ENCODE measurements at places on chromosomes 7 and 10. TPM values are rescaled to one million over a fixed set of nuclear protein-coding genes. Genes with fewer than 3 reads are reported as not detected.
A peak's percentile ranks its signal among the peaks of the same experiment; 100 is the strongest.

The CACNB2 gene
- polyA plus RNA-seq = 21.5 TPM

The HOXA3 gene
- polyA plus RNA-seq = 1.0 TPM

The MKX gene
- 0.49 TPM for polyA plus RNA-seq

The BPGM gene
- 17.6 TPM for polyA plus RNA-seq

The MDH2 gene
- 42.5 TPM for polyA plus RNA-seq

The TMEM213 gene
- not detected for polyA plus RNA-seq

The BMPER gene
- 0.48 TPM for polyA plus RNA-seq

The TECPR1 gene
- 36.4 TPM for polyA plus RNA-seq

The GPR26 gene
- not detected for polyA plus RNA-seq

GRCh38 chr7:32574626-32575025, 79.3 kb downstream of the AVL9 start:
- no peak overlapping the region for H3K4me3 ChIP-seq
- no peaks in the 10 kb centered on the region for H3K4me1 ChIP-seq
- H3K36me3 ChIP-seq = peaks cover 48% of the 10 kb centered on the region
- no peaks in the 10 kb centered on the region for H3K27me3 ChIP-seq

DNA sequence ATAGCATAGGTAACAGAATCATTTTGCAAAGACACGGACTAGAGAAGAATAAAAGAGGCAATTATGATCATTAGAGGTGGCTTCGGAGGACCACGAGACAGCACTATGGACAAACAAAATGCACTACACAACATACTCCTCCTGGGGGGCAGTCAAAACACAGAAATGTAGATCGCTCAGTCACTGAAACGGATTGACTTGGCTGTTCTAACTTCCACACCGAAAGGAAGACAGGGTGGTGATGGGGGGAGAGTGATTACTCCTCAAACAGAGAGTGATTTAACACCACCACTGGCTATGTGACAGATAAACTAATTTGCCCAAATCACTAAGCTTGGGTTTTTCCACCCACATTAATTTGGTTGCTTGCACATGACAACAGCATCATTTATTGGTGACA, 14.1 kb upstream of the PPA1 start:
- no peaks in the 10 kb centered on the region for H3K4me1 ChIP-seq
- DNase-seq = no peak
- no peaks in the 10 kb centered on the region for H3K36me3 ChIP-seq
- no peak overlapping the region for H3K4me3 ChIP-seq
- no peak overlapping the region for H3K27ac ChIP-seq
- no peaks in the 10 kb centered on the region for H3K27me3 ChIP-seq

DNA sequence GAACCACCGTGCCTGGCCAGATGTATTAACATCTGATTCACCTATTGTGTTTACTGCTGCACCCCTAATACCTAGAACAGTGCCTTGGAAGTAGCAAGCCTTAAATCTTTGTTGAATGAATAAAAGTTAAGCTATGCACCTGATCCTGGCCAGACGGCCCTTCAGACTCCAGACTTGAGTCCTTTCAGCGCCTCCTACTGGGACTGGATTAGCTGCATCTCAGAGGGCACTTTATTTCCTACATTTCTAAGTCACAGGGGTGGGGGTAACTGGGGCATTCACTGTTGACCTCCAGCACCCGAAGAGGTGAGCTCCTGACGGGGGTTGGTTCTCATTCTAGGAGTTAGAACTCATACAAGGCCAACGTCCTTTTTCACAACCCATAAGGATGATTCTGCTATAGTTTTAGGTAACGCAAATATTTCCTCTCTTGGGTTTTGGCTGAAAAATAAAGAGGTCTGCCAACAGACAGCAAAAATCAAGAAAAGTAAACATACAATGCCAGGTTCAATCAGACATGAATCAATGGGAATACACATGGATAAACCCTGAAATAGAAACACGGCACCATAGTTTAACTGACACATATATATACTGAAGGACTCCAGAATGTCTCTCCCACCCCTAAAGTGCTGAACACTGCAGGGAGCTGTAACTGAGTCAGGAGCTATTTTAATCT, 48.0 kb upstream of the DLG5 start:
- H3K27ac ChIP-seq = no peak overlapping the region
- DNase-seq = no peak
- H3K4me1 ChIP-seq = peaks cover 21% of the 10 kb centered on the region
- no peaks in the 10 kb centered on the region for H3K27me3 ChIP-seq

DNA sequence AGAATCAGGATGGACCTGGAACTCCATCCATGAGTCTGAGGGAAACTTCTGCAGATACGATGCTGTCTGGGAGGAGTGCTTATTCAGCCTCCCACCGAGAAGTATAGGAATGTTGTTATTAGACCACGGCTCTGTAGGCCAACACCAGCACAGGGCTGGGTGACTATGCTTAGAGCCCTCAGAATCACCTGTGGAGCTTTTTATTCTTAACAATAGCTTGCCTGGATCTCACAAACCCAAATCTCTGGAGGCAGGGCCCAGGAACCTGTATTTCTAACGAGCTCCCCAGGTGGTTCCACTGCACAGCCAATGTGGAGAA, 55.6 kb upstream of the ARID5B start:
- no peaks in the 10 kb centered on the region for H3K27me3 ChIP-seq
- H3K27ac ChIP-seq = no peak overlapping the region
- H3K4me1 ChIP-seq = peaks cover 15% of the 10 kb centered on the region
- no peak for DNase-seq
- H3K36me3 ChIP-seq = no peaks in the 10 kb centered on the region

- no peaks in the 10 kb centered on the region for H3K36me3 ChIP-seq
- DNase-seq = no peak
- H3K27ac ChIP-seq = no peak overlapping the region
- H3K4me3 ChIP-seq = no peak overlapping the region
Measured at GRCh38 chr7:69166979-69167516, 431.2 kb upstream of the AUTS2 start.

DNA sequence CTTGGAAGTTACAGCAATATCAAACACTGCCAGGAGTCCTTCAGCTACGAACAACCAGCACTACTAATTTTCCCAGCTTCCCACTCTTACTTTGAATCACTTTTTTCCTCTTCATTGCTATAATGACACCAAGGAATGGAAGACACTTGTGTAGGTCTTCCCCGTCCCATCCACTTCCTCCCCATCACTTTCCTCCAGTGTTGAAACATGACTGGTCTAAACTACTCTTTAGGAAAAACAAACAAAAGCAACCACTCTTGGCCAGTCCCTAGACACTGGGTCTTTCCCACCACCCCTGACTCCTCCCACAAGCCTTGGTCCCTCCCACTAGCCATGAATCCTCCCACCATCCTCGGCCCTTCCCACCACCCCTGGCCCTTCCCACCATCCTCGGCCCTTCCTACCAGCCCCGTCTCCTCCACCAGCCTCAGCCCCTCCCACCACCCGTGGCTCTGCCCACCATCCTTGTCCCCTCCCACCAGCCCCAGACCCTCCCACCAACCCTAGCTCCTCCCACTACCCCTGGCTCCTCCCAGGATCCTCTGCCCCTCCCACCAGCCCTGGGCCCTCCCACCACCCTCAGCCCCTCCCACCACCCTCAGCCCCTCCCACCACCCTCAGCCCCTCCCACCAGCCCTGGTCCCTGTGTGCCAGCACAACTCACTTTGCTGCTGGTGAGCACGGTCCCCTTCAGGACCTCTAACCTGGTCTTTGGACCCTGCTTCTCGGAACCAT, 68.5 kb downstream of the CXCL12 start:
- no peaks in the 10 kb centered on the region for H3K36me3 ChIP-seq
- no peaks in the 10 kb centered on the region for H3K27me3 ChIP-seq
- no peaks in the 10 kb centered on the region for H3K4me1 ChIP-seq
- H3K4me3 ChIP-seq = no peak overlapping the region
- DNase-seq = no peak

GRCh38 chr7:92133133-92133736, 1.0 kb downstream of the CYP51A1 start:
- H3K36me3 ChIP-seq = peaks cover 17% of the 10 kb centered on the region
- peaks cover 28% of the 10 kb centered on the region for H3K4me1 ChIP-seq
- H3K27me3 ChIP-seq = no peaks in the 10 kb centered on the region
- H3K4me3 ChIP-seq = peak overlapping the region; percentile 59
- peak; percentile 22 for DNase-seq

- H3K36me3 ChIP-seq = no peaks in the 10 kb centered on the region
- H3K27me3 ChIP-seq = no peaks in the 10 kb centered on the region
- H3K4me3 ChIP-seq = no peak overlapping the region
Measured at GRCh38 chr10:4306871-4307270, 519.1 kb upstream of the AKR1E2 start.

- H3K4me3 ChIP-seq = no peak overlapping the region
- H3K27me3 ChIP-seq = no peaks in the 10 kb centered on the region
- H3K27ac ChIP-seq = no peak overlapping the region
- no peaks in the 10 kb centered on the region for H3K36me3 ChIP-seq
- no peaks in the 10 kb centered on the region for H3K4me1 ChIP-seq
- DNase-seq = no peak
Measured at GRCh38 chr10:52106899-52107298, 207.2 kb upstream of the DKK1 start.

GRCh38 chr10:32367793-32368453, 21.0 kb upstream of the EPC1 start:
- no peak overlapping the region for H3K4me3 ChIP-seq
- no peaks in the 10 kb centered on the region for H3K36me3 ChIP-seq
- H3K27ac ChIP-seq = no peak overlapping the region
- no peaks in the 10 kb centered on the region for H3K27me3 ChIP-seq
- peak; percentile 64 for DNase-seq

- no peak for DNase-seq
- no peak overlapping the region for H3K27ac ChIP-seq
- no peaks in the 10 kb centered on the region for H3K27me3 ChIP-seq
- no peaks in the 10 kb centered on the region for H3K4me1 ChIP-seq
- no peak overlapping the region for H3K4me3 ChIP-seq
- no peaks in the 10 kb centered on the region for H3K36me3 ChIP-seq
Measured at GRCh38 chr10:60008816-60009215, 102.5 kb upstream of the CCDC6 start.

DNA sequence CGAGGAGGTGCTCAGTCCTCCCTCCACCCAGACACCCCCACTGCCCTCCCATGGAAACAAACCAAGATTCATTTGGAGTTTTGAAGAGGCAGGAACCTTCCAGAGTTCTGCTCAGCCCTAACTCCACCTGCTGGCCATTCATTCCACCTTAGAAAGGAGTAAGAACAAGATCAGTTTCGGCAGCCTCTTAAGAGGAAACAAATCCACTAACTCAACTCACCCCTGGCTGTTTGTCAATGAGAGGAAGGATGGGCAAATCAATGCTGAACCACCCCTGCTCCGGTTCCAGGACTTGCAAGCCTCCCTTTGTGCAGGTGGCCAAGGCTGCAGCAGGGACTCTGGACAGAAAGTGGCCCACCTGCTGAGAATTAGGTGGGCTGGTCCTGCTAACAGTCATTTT, 26.2 kb downstream of the CCDC3 start:
- no peak overlapping the region for H3K27ac ChIP-seq
- no peak overlapping the region for H3K4me3 ChIP-seq
- no peak for DNase-seq
- H3K36me3 ChIP-seq = no peaks in the 10 kb centered on the region

GRCh38 chr7:96685353-96685752, 24.3 kb downstream of the SEM1 start:
- H3K4me3 ChIP-seq = no peak overlapping the region
- no peaks in the 10 kb centered on the region for H3K27me3 ChIP-seq
- H3K4me1 ChIP-seq = peaks cover 17% of the 10 kb centered on the region
- no peak for DNase-seq
- H3K27ac ChIP-seq = no peak overlapping the region
- no peaks in the 10 kb centered on the region for H3K36me3 ChIP-seq

GRCh38 chr10:66337211-66337610, 588.6 kb upstream of the LRRTM3 start:
- H3K4me1 ChIP-seq = no peaks in the 10 kb centered on the region
- no peaks in the 10 kb centered on the region for H3K36me3 ChIP-seq
- DNase-seq = no peak
- no peak overlapping the region for H3K27ac ChIP-seq

- peak overlapping the region; percentile 26 for H3K27ac ChIP-seq
- H3K4me1 ChIP-seq = peaks cover 11% of the 10 kb centered on the region
- H3K36me3 ChIP-seq = no peaks in the 10 kb centered on the region
- no peak overlapping the region for H3K4me3 ChIP-seq
- DNase-seq = no peak
Measured at GRCh38 chr10:115049960-115050359, 43.2 kb upstream of the ATRNL1 start.

- H3K4me1 ChIP-seq = no peaks in the 10 kb centered on the region
- DNase-seq = peak; percentile 56
- no peak overlapping the region for H3K27ac ChIP-seq
Measured at GRCh38 chr10:46787321-46787615, 124.0 kb upstream of the PTPN20 start.

- peaks cover 13% of the 10 kb centered on the region for H3K4me1 ChIP-seq
- H3K36me3 ChIP-seq = no peaks in the 10 kb centered on the region
- no peak overlapping the region for H3K4me3 ChIP-seq
- no peak overlapping the region for H3K27ac ChIP-seq
- DNase-seq = no peak
Measured at GRCh38 chr7:33039257-33039902, 23.2 kb downstream of the NT5C3A start.
